NK-92 treated with Interleukin-12 subunit alpha and Interleukin-12 subunit beta, amount 100 ng/mL, for 24 hours (cell line): ENCODE measurements at places on chromosomes 12 and 14.

- DNase-seq: no peak
Measured at GRCh38 chr14:101833045-101833444, 71.5 kb downstream of the PPP2R5C start.

DNA sequence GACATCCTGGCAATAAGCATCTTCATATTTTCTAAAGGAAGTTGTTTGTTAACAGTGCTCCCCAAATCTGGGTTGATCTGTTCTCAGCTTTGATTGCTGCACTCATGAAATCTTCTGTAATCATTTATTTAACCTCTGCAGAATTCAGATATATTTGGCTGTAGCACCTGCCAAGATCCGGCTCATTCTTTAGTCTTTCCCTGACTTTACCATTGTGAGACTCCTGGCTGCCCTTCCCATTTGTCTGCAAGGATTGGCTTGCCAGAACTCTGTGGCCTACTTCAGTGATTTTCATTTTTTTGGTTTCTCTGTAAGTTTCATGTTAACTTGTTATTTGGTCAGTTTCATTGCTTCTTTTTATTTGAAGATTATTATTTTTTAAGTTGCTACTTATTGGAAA lies 191.2 kb upstream of the PLXNC1 start:
- DNase-seq: no peak

GRCh38 chr14:49946320-49947141 lies 53.6 kb downstream of the ARF6 start:
- no peak for DNase-seq

- DNase-seq: no peak
Measured at GRCh38 chr12:67377021-67377420, 107.9 kb downstream of the CAND1 start.

- peak; percentile 46 for DNase-seq
Measured at GRCh38 chr12:122499991-122500684, 594 bp downstream of the ZCCHC8 start.

DNA sequence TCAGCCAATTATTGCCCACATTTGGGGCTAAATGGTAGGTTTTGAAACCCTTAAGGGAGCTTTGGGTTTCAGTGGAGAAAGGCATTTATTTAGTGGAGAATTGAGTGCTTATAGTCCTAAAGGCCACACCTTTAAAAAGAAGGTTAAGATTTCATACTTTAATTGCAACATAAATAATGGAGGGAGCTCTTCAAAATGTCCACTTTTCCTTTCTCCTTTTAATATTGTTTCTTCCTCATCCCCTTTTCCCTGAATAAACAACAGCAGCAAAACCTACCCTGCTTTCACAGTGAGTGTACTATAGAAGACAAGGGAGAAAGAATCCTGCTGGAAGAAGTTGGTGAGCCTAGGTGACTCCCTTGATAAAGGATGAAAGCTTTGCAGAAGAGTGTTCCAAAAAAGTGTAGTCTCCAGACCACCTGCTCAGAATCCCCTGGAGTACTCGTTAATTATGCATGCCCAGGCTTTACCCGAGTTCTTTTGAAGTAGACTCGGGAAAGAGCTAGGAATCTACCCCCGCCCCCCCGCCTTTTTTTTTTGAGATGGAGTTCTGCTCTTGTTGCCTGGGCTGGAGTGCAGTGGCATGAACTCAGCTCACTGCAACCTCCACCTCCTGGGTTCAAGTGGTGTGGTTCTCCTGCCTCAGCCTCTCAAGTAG lies 11.5 kb upstream of the EID3 start:
- no peak for DNase-seq

- no peak for DNase-seq
Measured at GRCh38 chr14:32512813-32513212, 183.7 kb downstream of the AKAP6 start.

GRCh38 chr14:56555921-56556570 lies 23.6 kb upstream of the TMEM260 start:
- DNase-seq: no peak

GRCh38 chr14:64508215-64508776 lies 3.7 kb downstream of the ZBTB1 start:
- no peak for DNase-seq

GRCh38 chr12:115572440-115572839 lies 705.1 kb downstream of the MED13L start:
- DNase-seq: no peak

- no peak for DNase-seq
Measured at GRCh38 chr12:45216983-45217485, 1.1 kb downstream of the ANO6 start.

- no peak for DNase-seq
Measured at GRCh38 chr12:5439371-5439771, 7.5 kb downstream of the NTF3 start.

DNA sequence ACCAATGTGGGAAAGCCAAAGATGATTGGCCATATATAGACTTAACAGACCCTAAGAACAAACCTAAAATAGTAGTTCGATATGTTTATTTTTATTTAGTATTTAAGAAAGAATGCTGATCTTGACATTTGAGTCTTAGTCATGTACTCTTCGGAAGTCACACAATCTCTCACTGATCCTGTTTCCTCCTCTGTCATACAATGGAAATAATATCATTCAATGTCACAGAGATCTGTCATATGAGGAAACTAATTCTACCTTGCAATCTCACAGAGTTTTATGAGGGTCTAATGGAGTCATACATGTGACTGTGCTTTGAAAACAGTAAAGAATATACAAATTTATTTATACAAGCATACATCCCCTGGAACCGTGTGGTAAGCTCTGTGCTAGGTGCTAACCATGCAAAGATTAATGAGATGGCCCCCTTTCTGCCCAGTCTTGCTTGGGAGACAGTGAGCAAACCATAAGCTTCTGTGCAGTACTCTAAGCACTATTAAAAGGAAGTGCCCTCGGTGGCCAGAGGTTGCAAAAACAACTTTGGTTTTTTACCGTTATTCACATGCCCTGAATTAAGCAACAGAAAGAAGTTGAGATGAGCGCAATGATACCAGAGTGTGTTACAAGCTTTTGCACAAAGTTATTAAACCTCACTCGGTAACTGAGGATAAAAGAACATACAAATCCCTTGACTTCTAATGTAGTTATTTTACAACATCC lies 1.7 kb upstream of the LIN7A start:
- DNase-seq: no peak

DNA sequence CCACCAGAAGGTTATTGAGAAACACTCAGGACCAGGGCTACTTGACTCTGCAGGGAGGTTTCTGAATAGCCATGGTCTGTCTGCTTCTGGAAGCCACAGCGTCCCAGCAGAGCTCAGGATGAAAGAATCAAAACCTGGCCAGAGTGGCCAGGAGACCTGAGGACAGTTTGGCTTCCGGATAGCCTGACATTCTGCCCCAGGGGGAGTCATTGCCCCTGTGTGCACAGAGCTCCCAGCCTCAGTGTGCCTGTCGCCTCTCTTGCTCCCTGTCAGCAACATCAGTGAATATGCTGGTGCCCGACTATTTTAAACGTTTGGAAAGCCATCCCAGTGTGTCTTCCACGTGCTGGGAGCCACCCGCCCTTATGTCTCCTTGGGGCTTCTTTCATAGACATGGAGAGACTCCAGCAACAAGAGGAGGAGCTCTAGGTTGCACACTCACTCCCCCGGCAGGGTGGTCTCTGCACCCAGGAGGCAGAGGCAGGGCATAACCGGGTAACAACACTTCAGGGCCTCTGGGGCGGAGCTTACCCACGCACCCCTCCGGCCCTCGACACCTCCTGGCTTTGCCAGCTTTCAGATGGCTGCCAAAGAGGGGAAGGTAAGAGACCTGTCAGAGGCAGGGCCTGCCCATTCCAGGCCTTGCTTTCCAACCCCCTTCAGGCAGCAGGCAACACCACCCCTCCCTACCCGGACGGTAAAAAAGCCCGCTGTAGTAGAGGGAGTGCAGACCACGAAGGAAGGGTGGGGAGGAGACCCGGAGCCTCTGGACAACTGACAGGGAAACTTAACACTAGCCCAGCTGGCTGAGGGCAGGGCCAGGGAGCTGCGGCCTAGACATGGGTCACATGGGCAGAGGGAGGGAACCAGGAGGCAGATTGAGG lies 19.0 kb upstream of the SLC6A12 start:
- no peak for DNase-seq
